HT-29 (cell line): ENCODE measurements at places on chromosomes 16 and 17.

DNA sequence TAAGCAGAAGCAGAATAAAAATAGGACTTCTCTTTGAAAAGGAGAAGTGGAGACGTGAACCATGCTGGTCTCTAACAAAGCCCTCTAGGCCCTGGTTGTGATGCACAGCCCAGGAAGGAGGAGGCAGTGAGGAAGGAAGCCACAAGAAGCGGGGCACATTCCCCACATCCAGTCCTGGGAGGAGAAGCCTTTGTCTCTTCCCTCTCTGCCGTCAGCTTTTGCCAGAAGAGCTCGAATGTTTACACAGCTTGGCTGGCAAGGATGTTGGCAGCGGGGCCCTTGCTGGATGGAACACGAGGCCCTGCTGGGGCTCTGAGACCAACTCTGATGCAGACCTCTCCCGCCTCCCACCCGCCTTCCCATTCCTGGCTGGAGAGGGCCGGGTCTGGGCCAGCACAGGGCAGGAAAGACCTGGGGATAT lies 91.3 kb downstream of the MAF start:
- DNase-seq = no peak

GRCh38 chr16:82695806-82696205 lies 69.0 kb downstream of the CDH13 start:
- no peak for DNase-seq

DNA sequence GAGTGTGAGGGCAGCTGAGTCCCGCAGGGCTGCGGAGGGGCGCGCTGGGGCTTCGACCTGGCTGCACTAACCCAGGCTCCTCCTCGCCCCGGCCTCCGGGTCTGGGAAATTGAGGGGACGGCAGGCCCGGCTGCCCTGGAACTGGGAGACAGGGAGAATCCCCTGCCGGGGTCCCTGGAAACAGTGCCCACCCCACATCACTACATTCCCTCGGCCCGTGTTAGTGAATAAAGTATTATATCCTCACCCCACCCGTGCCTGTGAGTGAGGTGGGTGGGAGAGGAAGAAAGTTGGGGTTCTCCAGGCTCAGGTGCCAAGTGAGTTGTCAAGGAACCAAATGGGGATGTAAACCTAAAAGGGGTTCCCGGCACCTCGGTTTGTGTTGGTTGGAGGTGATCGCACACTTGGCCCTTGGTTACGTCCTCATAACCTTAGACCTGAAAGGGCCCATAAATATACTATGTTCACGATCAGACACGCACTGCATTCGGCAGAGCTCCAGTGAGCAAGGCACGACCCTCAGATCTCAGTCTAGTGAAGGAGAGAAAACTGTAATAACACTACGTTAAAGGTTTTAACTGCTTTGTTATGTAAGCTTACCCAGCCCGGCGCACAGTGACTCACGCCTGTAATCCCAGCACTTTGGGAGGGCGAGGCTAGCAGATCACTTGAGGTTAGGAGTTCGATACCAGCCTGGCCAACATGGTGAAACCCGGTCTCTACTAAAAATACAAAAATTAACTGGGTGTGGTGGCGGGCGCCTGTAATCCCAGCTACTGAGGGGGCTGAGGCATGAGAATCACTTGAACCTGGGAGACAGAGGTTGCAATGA lies 11.2 kb downstream of the ZNF771 start:
- peak; percentile 34 for DNase-seq

GRCh38 chr17:81064678-81065475 lies 29.9 kb downstream of the BAIAP2 start:
- no peak for DNase-seq

DNA sequence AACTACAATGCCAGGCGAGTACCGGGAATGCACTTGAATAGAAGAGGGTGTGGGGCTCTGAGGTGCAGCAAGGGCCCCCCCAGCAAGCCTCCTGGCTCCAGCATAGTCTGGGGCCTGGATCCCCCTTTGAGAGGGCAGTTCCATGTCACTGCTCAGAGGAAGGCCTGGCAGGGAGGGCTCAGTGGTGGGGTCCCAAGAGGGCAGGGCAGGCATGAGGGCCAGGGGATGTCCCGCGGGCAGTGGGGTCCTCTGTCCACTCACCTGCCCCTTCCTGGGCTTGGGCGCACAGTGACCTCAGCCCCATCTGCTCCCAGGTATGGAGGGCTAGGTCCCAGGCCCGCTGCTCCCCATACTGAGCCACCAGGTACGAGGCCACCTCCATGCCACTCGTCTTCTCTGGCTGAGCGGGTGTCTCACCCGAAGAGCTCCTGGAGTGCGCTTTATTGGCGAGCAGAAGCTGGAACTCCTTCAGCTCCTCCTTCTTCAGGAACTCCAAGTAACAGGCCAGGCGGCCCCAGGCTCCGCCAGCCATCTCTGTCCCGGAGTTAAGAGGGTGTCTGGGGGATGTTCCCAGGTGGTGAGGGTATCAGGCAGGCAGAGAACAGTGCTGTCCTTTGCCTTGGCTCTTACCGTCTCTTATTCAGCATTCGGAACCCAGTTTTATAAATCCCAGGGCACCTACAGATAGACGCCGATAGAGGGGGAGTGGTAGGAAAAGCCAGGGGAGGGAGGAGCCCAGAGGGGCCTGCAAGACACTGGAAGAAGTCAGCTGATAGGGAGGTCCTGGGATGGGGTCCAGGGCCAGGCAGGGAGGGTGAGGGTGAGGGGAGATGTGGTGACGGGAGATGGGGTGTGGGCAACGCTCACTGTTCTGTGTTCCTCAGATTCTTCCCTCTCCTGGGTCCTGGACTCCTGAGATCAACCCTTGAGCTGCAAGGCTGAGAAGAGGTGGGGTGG lies 605 bp downstream of the NLRP1 start:
- DNase-seq = no peak

DNA sequence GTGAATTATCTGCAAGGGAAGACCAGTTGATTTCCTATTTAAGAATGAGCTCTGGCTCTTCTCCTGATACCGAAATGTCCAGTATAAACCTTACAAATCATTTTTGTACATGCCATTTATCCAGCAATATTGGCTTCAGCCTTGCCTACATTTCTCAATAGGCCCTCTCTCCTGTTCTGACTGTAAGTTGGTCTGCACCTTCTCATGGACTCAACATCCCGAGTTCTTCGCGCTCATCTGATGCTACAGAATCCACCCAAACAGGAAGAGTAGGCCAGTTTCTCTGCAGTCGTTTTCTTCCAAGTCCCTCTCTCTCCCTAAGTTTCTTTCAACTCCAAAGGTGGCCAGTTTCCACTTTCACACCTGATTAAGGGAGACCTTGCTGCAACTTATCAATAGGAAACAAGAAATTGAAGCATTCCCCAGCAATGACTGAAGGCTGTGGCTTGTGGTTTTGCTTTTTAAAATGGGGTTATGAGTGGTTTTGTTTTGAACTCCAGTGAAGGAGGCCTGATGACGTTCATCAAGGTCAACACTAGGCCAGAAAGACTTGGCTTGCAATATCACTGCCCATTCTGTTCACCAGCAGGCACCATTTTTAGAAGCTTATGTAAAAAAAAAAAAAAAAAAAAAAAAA lies 383.0 kb downstream of the MAF start:
- no peak for DNase-seq

- DNase-seq = no peak
These were observed 210.3 kb downstream of the CNTNAP4 start for GRCh38 chr16:76487411-76488064.

GRCh38 chr16:69131167-69131838 lies 1.1 kb downstream of the CHTF8 start:
- peak; percentile 23 for DNase-seq

GRCh38 chr16:12213180-12213579 lies 236.6 kb downstream of the SNX29 start:
- DNase-seq = no peak
